ENCODE measurements at places on chromosomes 3 and 15.

GRCh38 chr15:34644061-34644460, 60.6 kb upstream of the GOLGA8B start:
- DNase-seq = no peak

- peak; percentile 31 for DNase-seq
These were observed 68.7 kb downstream of the TRAK1 start for GRCh38 chr3:42159706-42160472.

GRCh38 chr3:71417791-71418190, 165.7 kb downstream of the FOXP1 start:
- no peak for DNase-seq

GRCh38 chr15:100628746-100629145, 26.4 kb downstream of the ASB7 start:
- DNase-seq = no peak

GRCh38 chr15:57566834-57567233, 24.9 kb upstream of the MYZAP start:
- DNase-seq = no peak

DNA sequence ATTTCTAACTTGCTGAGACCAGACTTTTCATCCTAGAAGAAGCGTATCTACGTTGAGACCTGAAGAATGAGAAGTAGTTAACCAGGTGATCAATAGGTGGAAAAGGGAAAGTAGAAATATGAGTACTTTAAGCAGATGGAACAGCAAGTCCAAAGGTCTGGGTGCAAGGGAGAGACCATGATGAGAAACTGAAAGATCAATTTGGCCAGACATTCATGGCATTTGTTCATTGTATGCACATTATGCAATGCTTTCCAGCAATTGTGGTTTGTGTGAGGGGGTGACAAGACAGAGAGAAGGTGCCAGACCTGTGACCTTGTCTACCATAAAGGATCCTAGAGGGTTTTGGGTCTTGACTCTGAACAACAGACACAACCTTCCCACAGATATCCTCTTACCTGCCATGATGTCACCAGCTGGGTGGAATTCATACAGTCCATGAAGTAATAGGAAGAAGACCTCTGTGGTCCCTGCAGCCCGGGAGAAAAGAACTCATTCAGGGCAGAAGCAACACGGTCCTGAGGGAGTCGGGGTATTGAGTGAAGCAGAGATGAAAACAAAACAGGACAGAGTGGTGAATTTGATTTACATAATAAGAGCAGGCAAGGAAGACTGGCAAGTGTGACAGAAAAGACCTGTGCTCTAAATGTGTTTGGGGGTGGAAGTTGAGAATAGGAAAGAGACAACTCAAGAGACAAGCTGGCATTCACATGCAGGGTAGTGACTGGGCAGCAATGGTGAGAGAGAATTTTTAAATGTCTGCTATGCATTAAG, 63.4 kb upstream of the PSMD6 start:
- DNase-seq = no peak

- no peak for DNase-seq
These were observed 32.7 kb downstream of the GNB4 start for GRCh38 chr3:179418610-179419009.

DNA sequence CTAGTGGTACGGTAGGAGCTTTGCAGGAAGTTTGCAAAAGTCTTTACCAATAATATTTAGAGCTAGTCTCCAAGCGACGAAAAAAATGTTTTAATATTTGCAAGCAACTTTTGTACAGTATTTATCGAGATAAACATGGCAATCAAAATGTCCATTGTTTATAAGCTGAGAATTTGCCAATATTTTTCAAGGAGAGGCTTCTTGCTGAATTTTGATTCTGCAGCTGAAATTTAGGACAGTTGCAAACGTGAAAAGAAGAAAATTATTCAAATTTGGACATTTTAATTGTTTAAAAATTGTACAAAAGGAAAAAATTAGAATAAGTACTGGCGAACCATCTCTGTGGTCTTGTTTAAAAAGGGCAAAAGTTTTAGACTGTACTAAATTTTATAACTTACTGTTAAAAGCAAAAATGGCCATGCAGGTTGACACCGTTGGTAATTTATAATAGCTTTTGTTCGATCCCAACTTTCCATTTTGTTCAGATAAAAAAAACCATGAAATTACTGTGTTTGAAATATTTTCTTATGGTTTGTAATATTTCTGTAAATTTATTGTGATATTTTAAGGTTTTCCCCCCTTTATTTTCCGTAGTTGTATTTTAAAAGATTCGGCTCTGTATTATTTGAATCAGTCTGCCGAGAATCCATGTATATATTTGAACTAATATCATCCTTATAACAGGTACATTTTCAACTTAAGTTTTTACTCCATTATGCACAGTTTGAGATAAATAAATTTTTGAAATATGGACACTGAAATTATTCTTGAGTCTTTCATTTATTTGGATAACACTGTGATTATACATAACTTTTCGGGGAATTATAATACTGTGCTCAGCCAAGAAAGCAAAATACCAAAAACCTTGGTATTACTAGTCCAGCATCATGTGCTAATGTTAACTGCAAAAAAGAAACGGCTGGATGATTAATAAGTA, 2.2 kb downstream of the SOX2 start:
- no peak for DNase-seq

GRCh38 chr3:123881771-123882170, 2.4 kb downstream of the MYLK start:
- DNase-seq = no peak

GRCh38 chr3:188680605-188681004, 491.2 kb upstream of the TPRG1 start:
- DNase-seq = no peak

DNA sequence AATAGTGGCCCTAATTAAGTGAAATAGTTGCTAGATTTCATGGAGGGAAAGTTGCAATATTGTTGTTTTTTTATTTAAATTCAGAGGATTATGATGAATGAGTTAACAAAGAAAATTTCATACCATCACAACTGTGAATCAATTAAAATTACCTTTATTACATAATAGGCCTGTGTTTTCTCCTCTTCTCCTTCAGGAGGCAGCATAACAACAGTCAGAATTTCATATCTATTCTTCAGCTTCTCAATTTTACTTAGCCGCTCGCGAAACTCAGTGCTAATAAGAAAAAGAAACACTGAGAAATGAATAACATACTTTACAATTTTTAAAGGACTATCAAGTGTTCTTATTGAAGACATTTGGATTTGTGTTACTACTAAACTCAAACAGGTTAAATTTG, 29.4 kb downstream of the TTC14 start:
- DNase-seq = no peak

DNA sequence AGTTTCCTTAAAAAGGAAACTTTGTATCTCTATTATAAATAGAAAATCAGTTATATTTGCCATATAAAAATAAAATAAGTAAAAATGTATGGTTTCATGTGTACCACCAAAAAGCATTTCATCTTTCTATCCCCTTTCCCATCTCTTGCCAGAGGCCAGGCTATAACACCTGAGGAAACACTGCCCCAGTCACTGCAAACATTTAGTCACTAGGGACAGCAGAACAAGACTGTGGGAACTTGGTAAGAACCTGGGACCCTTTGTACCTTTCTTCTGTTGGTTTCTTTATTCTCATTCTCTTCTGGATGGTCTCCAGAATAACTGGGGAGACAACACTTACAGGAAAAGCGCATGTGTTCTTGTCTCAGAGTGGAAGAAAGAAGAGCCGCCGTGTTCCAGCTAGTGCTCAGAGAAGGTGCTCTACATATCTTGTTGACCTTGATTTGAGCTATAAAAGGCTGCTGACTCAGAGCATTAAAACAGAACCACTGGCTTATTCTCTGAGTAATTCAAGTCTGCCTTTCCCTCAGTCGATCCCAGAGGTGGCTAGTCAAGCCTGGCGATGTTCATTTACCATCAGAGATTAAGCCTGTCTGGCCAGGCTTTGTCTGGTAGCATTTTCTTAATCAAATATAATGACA, 361.6 kb downstream of the RBMS3 start:
- no peak for DNase-seq

- no peak for DNase-seq
These were observed 61.1 kb downstream of the ST3GAL6 start for GRCh38 chr3:98824256-98824655.

DNA sequence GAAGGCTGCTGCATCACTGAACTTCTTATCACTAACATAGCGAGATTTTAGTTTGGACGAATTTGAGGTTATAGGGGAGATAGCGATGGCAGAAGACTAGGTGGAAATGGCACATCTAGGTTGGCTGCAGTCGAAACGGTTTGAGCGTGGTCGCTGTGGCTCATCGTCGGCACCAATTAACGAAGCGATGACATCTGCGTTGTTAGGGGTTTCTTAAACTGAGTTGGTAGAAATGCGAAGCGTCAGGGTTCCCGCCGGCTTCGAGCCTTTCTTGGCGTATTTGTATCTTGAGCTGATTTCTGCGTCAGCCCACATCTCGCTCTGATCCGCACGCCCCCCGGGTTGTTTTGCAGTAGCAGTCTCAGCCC, 319 bp downstream of the LNP1 start:
- no peak for DNase-seq

Measured in NCI-H460 (cell line).